ENCODE measurements at places on chromosomes 7 and 10.

GRCh38 chr7:40680657-40681056 is 545.9 kb downstream of the SUGCT start:
- DNase-seq: no peak

DNA sequence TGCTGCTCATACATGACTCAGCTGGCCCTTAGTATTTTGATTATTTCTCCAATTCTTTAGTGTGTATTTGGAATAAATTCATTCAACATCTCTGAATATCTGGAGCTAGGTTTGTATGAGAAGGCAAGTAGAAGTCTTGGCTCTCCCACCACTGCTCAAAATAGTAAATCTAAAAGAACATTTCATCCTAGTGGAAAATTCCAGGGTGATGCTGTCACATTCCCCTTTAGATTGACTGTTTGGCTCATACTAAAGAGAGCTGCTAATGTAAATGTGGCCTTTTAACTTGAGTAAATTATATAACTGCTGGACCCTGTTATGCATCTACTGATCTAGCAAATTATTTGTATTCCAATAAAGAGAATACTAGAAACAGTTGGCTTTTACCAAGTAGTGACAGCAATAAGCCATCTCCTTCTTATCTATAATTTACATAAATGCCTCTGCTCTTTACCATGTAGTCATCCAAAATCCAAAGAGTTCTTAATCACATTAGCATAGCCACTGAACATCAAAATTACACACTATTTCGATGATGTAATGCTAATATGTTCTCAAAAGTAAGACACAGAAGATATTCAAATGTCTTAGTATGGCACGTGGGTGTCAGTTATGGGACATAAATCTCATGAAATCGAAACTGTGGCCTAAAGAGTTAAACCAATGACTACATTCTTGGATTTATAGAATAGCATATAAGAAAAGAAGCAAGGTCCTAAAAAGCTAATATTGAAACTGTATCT is 86.9 kb upstream of the KCND2 start:
- DNase-seq: no peak

GRCh38 chr7:18566829-18567228 is 71.3 kb downstream of the HDAC9 start:
- DNase-seq: no peak

GRCh38 chr10:74032900-74033655 is 35.2 kb downstream of the VCL start:
- no peak for DNase-seq

- no peak for DNase-seq
Measured at GRCh38 chr10:61643316-61643751, 19.4 kb upstream of the CABCOCO1 start.

Measured in stimulated activated CD8-positive, alpha-beta memory T cell treated with anti-CD3 and anti-CD28 coated beads, Interleukin-4, amount 100 ng/mL, for 4 hours (primary cell).